ENCODE measurements at places on chromosomes 11 and 22. TPM values are rescaled to one million over a fixed set of nuclear protein-coding genes. Genes with fewer than 3 reads are reported as not detected.

DNA sequence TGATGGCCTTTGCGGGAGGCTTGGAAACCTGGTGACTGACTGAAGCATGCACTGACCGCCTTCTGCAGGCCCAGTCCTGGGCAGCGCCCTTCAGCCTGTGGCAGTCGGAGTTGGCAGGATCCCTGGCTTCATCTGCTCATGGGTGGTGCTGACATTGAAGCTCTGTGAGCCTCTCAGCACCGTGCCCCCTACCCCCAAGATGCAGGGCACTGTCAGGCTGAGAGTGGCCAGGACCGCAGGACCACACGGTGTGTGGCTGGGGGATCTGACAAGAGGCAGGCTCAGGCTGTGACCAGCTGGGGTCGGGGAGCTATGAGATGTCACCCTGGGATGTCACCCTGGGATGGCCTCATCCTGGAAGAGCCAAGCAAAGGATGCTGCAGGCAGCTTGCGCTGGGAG, 32.7 kb downstream of the TBC1D22A start:
- DNase-seq = no peak

RIBC2 gene
- total RNA-seq = 2.4 TPM

DNA sequence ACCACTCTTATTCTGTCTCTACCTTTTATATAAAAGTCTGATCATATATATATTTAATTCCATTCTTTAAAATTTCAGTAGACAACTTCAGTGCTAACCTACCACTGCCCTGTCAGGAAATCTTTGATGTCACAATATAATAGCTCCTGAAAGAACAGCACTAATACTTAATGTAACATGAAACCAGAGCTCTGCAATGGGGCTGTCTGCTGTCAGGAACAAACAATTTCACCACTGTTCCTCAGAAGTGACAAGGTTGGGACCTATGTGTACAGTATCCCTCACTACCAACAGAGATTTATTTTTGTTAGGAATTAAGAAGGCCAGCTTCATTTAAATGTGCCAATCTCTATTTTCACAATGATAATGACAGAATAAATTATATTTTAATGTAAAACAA, 165.5 kb upstream of the C11orf58 start:
- DNase-seq = no peak

MAJIN gene
- not detected for total RNA-seq

DNA sequence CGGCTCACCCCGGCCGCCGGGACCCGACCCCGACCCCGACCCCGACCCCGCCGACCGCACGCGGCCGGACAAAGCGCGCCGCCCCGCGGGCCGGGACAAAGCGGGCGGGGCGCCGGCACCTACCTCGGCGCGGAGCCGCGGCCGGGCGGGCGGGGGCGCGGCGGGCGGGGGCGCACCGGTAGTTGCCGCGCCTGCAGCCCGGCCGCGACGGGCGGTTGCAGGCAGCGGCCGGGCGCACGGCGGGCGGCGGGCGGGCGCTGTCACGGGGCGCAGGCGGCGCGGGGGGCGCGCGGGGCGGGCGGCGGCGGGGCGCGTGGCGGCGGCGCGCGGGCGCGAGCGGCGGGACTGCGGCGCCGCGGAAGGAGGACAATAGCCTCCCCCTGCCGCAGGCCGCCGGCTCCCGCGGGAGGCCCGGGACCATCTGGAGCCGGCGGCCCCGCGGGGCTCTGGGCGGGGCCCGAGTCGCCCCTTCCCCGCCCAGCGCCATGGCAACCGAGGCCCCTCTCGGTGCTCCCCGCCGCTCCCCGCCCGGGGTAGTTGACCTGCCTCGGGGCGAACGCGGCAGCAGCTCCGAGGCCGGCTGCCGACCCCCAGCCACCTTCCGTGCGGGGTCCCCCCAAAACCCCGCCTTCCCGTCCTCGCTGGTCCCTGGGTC, 851 bp downstream of the SPTBN2 start:
- no peak for DNase-seq

- no peak for DNase-seq
Observed at GRCh38 chr11:123054301-123055065, 7.5 kb downstream of the HSPA8 start.

GRCh38 chr11:72512956-72513355, 78.6 kb upstream of the CLPB start:
- DNase-seq = no peak

CSF2RB gene
- 5.1 TPM for total RNA-seq

MUC5B gene
- not detected for total RNA-seq

DNA sequence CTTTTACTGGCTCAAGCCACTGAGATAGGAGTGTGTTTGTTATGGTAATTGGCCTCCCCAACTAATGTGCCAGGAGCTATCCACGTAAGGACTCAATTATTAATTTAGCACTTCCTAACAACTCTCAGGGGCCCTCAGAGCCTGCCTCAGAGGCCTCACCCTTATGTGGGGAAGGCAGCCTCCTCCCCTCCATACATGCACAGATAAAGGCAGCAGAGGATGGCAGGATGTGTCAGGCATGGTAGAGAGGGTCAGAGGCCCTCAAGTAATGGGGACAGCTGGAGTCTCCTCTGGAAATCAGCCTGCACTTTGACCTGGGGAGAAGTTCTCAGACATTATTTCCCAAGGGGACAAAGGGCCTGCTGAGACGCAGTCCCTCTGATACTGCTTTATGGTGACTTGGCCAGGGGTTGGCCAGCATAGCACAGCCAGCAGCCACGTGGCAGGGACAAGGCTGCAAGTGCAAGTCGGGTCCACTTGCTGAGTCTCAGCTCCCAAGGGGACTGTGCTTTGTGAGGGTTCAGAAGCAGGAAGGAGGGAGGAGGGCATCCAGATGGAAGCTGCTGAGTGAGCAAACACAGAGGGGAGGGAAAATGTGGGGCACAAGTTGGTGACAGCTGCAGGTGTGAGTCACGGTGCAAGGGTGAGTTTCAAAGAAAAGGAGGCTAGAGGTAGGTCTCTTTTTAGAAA, 17.0 kb downstream of the MOGAT2 start:
- no peak for DNase-seq

DNA sequence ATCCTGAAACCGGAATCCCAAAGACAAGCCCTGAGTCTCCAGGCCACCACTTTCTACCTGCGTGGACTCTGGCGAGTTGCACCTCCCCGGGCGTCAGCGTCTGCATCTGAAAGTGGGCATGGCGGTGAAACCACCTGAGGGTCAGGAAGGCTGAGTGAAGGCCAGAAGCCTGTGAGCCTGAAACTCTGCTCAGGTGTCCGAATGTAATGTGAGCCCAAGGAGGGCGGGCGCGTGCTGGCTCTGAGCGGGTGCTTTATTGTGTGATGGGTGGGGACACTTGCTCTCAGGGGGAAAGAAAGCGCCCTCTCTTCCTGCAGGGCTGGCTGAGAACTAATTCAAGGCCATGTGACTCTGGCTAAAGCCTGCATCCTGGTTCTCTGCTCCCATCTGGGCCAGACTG, 135.6 kb downstream of the ST3GAL4 start:
- no peak for DNase-seq

- no peak for DNase-seq
Observed at GRCh38 chr22:20012741-20013331, 3.8 kb downstream of the ARVCF start.

GRCh38 chr11:35260342-35260985, 121.5 kb downstream of the CD44 start:
- no peak for DNase-seq

NPAS4 gene
- total RNA-seq = not detected

DNA sequence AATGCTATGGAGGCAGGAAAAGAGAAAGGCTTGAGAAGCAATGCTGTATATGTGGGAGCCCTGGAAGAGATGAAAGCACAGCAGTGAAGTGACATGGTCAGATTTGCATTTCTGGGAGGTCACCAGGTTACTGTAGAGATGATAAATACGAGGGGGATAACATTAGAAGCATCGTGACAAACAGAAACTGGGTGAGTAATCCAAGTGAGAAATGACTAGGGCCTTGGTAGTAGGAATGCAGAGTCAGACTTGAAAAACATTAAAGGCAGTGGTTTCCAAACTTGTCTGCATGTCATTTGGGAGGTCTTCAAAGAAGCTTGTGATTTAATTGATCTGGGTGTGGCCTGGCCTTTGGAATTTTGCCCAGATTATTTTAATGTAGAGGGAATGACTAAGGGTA, 43.9 kb downstream of the CCDC34 start:
- no peak for DNase-seq

ZNF70 gene
- total RNA-seq = 1.8 TPM

- peak; percentile 71 for DNase-seq
Observed at GRCh38 chr11:117814766-117815261, 9.7 kb downstream of the FXYD2 start.

RASD2 gene
- total RNA-seq = 1.4 TPM

- no peak for DNase-seq
Observed at GRCh38 chr11:102279641-102280170, 37.6 kb upstream of the BIRC3 start.

KMT5B gene
- total RNA-seq = 33.8 TPM

GRCh38 chr11:19977941-19978340, 182.3 kb downstream of the DBX1 start:
- no peak for DNase-seq

DNA sequence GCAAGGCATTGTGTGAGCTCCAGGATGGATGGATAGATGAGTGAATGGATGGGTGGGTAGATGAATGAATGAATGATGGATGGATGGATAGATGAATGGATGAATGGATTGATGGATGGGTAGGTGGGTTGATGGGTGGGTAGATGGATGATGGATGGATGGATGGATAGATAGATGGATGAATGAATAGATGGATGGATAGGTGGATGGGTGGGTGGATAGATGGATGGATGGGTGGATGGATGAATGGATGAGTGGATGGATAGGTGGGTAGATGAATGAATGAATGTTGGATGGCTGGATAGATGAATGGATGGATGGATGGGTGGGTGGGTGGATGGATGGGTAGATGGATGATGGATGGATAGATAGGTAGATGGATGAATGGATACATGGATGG, 33.5 kb downstream of the DHCR7 start:
- DNase-seq = no peak

DNA sequence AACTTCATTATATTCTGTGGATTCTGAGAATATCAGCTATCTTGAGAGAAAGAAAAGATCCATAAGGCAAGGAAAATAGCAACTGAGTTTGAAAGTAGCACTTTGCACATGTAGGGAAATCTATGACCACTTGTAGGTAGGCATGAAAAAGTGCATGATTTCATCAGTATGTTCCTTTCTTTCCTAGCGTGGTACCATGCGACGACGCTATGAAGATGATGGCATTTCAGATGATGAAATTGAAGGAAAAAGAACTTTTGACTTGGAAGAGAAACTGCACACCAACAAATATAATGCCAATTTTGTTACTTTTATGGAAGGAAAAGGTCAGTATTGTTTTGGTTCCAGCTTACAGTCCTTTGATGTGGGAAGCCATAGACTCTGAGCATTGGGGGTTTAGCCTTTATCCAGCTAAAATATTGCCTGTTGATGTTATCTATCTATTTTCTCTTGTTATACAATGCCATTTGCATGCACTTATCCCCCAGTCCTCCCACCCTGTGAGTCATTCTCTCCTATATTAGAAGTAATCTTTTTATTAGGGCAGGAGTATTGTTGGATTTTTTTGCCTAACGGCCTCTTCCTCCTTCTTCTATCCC, 60.9 kb downstream of the KDM2A start:
- no peak for DNase-seq

GRCh38 chr22:19061471-19062138, 60.6 kb downstream of the DGCR2 start:
- DNase-seq = no peak

GRCh38 chr22:25318081-25318823, 98.8 kb downstream of the CRYBB2 start:
- DNase-seq = no peak

GRCh38 chr11:18617688-18618341, 16.3 kb downstream of the SPTY2D1 start:
- no peak for DNase-seq

TRPM5 gene
- 0.07 TPM for total RNA-seq

FAM118A gene
- total RNA-seq = 162 TPM

- DNase-seq = no peak
Observed at GRCh38 chr11:62390237-62390636, 28.6 kb upstream of the SCGB1A1 start.

SERHL2 gene
- 0.40 TPM for total RNA-seq

DNA sequence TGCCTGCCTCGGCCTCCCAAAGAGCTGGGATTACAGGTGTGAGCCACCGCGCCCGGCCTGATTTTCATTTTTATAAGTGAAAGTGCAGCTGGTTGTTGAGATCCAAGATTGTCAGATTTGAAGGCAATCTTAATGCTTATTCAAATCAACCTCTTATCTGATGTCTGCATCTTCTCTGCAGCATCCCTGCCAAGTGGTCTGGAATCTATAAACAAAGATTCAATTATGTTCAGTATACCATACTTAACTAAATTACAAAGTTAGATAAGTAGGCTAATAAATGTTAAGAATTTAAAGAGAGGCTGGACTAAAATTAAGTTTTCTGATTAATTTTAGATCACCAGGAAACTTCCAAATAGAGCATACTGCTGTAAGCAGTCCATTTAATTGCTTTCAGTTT, 53.8 kb downstream of the POLD3 start:
- DNase-seq = no peak

GRCh38 chr22:48489551-48490499, 1337.8 kb downstream of the BRD1 start:
- no peak for DNase-seq

AQP11 gene
- 0.16 TPM for total RNA-seq

DNA sequence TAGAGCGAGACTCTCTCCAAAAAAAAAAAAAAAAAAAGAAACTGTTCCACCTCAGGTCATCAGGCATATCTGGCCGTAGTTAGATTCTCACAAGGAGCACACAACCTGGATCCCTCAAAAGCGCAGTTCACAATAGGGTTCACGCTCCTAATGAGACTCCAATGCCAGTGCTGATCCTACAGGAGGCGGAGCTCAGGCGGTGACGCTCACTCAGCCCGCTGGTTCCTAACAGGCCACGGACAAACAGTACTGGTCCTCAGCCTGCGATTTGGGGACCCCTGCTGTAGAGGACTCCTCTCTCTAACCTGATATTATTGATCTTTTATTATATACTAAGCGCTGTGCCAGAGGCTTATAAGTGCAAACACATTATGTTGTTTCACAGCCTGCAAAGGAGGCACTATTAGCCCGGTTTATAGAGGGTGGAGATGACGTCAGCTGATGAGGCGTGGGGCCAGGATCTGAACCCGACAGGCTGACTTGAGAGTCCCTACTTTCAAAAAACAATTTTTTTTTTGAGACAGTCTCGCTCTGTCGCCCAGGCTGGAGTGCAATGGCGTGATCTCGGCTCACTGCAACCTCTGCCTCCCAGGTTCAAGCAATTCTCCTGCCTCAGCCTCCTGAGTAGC, 4.9 kb upstream of the MAFF start:
- DNase-seq = no peak

GRCh38 chr11:2889362-2890273, 4.0 kb upstream of the CDKN1C start:
- no peak for DNase-seq

GRCh38 chr11:3164552-3165151, 458 bp downstream of the OSBPL5 start:
- no peak for DNase-seq

CCDC89 gene
- 0.27 TPM for total RNA-seq

GRCh38 chr22:37569921-37570660, 9.8 kb downstream of the LGALS2 start:
- no peak for DNase-seq

GRCh38 chr11:31254415-31254814, 115.1 kb downstream of the DCDC1 start:
- DNase-seq = no peak

CBLIF gene
- total RNA-seq = not detected

SLC6A5 gene
- not detected for total RNA-seq

- no peak for DNase-seq
Observed at GRCh38 chr22:43001271-43002201, 13.4 kb downstream of the PACSIN2 start.

JAML gene
- total RNA-seq = 84.0 TPM
